ENCODE measurements at places on chromosomes 6 and 20. TPM values are rescaled to one million over a fixed set of nuclear protein-coding genes. Genes with fewer than 3 reads are reported as not detected.

Gene KIAA1586
- 12.7 TPM for polyA plus RNA-seq

Gene MTFR2
- 1.1 TPM for polyA plus RNA-seq

Gene CCN6
- polyA plus RNA-seq, result 0.15 TPM

Gene RGS17
- 1.2 TPM for polyA plus RNA-seq

Gene MYL9
- 544 TPM for polyA plus RNA-seq

Gene PBX2
- polyA plus RNA-seq, result 107 TPM

Gene PRDM1
- 4.0 TPM for polyA plus RNA-seq

Gene BMP7
- 3.4 TPM for polyA plus RNA-seq

Gene CTCFL
- 0.22 TPM for polyA plus RNA-seq

Gene TPBG
- polyA plus RNA-seq, result 9.4 TPM

Gene NNAT
- 623 TPM for polyA plus RNA-seq

Gene ADTRP
- 0.38 TPM for polyA plus RNA-seq

Gene NMBR
- 0.13 TPM for polyA plus RNA-seq

Gene KCNQ5
- polyA plus RNA-seq, result 0.85 TPM

Gene PRSS16
- polyA plus RNA-seq, result 0.27 TPM

Gene OR2H2
- 0.15 TPM for polyA plus RNA-seq

Gene HLA-DQB1
- polyA plus RNA-seq, result 1.6 TPM

GRCh38 chr6:35505999-35506412, 6.7 kb downstream of the TULP1 start:
- no peak for DNase-seq

DNA sequence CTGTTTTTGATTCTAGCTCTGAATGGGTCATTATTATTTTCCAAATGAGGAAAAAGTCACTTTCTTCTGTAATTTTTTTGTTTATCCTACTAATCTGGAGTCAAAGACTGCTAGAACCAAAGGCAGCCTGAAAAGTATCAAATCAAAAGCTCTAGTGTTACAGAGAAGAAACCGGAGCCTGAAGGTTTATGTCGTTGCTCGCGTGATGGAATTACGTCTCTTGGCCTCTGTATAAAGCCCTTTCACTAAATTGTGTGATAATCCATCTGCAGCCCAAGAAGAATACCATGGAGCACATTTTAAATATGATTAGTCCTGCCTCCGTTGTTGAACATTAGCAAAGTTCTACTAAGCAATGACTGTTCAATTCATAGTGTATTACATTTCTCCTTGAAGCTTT, 738.6 kb downstream of the C6orf118 start:
- no peak for DNase-seq

DNA sequence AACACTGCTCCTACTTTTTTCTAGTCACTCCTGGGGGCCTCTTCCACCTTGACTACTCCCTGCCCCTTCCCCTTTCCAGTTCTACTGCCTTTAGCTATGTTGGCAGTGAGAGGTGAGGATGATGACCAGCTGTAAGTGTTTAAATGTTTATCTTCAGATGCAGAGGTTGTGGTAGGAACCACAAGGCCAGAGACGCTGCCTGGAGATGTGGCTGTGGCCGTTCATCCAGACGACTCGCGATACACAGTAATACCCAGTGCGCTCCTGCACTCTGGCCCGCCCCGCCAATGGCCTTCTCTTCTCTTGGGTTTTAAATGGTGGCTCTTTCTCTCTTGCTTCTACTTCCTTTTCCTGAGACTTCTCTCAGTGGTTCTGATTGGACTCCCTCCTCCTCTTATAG, 4.6 kb downstream of the VARS2 start:
- no peak for DNase-seq

- no peak for DNase-seq
Observed at GRCh38 chr6:3471711-3472110, 14.9 kb upstream of the SLC22A23 start.

DNA sequence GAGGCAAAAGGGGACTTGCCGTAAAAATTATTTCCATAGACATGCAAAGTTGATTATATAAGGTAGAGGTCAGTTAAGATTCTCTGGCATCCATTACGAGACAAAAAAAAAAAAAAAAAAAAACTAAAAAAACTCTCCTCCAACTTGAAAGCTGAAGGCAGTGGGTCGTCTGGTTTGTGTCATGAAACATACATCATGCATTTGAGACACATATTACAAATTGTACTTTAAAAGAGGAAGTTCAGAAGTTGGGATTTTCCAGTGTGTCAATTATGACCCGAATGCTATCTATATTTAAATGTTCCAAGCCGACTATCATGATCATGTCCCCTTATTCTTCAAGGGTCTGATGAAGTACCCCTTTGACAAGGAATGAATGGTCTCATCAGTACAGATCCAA, 125.1 kb downstream of the ZNF217 start:
- no peak for DNase-seq

GRCh38 chr20:46182276-46183200, 64.4 kb downstream of the CD40 start:
- DNase-seq, result no peak

DNA sequence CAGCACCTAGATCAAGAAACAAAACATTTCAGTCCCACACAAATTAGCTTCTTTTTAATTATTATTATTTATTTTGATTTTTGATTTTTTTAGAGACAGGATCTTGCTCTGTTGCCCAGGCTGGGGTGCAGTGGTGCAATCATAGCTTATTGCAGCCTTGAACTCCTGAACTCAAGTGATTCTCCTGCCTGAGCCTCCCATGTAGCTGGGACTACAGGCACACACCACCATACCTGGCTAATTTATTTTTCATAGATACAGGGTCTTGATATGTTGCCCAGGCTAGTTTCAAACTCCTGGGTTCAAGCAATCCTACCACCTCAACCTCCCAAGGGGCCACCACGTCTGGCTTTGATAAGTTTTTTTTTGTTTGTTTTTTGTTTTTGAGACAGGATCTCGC, 24.6 kb downstream of the SNAI1 start:
- DNase-seq, result no peak

DNA sequence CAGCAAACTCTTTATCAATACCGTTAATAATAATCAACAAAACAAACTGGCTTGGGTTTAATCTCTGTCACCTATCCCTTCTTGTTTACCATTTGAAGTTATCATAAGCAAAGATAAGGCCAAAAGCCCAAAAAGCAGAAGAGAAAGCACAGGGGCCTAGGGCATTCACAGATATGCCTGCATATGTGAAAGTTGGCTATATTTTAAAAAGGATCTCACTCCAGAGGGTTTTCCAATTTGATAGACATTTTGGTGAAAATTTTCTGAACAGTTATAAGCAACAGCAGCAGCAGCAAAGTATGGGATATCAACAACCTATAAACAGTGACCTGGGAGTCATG, 101.1 kb downstream of the ATXN1 start:
- DNase-seq, result no peak

DNA sequence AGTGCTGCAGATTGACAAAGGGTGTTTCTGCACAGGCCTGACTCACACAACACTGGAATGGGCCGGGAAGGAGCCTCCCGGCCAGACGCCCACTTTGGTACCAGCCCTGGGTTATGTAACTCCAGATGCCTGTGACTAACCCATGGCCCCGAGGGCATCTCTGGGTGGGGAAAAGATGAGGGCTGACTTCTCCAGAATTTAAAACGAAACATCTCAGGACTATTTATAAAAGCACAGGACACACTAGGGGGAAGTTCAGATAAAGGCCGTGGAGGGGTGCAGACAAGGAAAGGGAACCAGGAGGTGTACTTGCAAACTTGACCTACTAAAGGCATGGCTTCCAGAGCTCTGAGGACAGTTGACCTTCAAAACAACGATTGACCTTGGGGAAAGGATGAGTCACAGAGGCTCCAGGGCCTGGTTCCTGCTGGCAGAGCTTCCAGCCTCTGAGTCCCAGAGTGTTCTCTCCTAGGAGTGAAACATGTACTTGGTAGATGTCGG, 196.9 kb downstream of the NFATC2 start:
- DNase-seq, result no peak

GRCh38 chr20:56004007-56004406, 1.3 kb downstream of the CBLN4 start:
- DNase-seq, result no peak

DNA sequence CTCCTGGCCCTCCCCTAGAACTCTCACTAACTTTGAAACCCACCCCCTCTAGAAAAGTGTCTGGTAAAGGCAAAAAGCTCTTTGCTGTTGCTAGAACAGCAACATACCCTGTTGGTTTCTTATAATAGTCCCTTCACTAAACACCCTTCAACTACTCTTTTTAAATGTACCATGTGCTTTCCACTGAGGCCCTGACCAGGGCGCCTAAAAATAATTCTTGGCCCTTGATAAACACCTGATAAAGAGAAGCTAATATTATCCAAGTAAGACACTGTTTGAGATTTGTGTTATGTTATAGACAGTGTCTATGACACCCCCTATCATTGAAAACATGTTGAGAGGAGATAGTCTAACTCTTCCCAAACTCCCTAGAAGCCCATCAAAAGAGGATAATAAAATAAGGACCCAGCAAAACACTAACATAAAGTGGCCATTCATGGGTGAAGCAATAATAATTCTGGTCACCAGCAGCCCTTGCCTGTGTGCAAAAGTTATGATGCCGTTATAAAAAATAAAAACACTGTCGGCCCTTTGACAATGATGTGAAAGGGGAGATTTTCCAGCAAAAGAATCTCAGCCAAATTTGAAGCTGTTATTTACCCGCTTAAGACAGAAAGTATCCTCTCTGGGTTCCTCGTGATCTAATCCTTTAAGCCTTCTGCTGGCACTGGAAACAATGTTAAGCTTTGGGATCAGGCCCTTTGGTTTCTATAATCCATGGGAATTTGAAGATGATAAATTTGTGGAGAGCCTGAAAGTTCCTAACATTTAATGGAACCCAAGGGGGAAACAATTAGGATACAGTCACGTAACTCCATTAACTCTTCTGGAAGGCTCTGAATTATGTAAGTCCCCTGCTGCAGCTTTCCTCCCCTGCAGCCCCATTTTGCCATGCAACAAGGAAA, 122.6 kb upstream of the PLCB4 start:
- peak; percentile 55 for DNase-seq

GRCh38 chr6:4864519-4864918, 88.3 kb downstream of the CDYL start:
- DNase-seq, result no peak

DNA sequence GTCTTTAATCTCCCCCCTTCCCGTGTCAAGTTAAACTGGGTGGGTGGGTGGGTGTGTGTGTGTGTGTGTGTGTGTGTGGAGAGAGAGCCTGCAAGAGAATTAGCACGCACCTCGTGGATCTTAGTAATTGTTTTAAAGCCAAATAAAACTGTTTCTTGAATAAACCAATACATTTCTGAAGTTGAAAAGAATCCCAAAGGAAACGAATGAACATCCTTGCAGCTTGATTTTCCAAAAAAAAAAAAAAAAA, 381 bp upstream of the BICRAL start:
- no peak for DNase-seq

DNA sequence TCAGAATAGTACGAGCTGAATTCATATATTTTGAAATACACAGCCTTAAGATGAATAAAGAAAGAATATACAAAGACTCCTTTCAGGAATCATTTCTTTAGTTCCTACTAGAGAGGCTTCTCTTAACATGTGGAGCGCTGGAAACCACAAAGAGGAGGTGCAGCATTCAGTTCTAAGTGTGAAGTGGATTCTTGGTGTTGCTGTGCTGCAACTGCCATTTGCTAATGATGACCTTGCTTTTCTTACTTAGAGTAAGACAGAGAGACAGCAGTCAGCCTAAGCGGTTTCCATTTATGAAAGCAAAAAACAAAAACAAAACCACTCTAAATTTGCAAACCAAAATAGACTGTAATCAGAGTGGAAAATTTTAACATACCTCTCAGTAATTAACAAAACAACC, 629.0 kb downstream of the EPHA7 start:
- no peak for DNase-seq

- no peak for DNase-seq
Observed at GRCh38 chr6:83352424-83353061, 78.3 kb downstream of the ME1 start.

GRCh38 chr6:64335195-64335594, 699.6 kb downstream of the PHF3 start:
- no peak for DNase-seq

GRCh38 chr20:62288535-62289105, 14.2 kb upstream of the ADRM1 start:
- no peak for DNase-seq

- no peak for DNase-seq
Observed at GRCh38 chr20:53298911-53299310, 294.7 kb downstream of the ZNF217 start.

DNA sequence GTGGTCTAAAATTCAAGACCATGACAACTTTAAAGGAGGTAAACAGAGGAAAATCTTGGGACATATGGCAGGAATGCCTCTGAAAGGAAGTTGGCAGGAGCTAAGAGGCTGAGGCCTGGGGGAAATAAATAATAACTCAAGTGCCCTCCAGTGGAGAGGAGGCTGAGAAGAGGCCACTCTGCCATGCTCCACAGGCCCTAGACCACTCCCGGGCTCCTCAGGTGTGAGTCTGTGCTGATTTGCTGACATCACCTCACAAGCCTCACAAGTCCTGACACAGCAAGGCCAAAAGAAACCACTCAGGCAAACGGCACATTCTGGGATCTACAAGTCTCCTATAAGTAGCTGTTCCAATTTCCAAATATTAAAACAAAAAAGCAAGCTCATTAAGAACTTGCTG, 91.0 kb upstream of the RIPOR2 start:
- no peak for DNase-seq

- no peak for DNase-seq
Observed at GRCh38 chr6:85498596-85499258, 48.8 kb downstream of the NT5E start.

Measured in forelimb muscle (tissue), 1 donor.